ENCODE measurements at places on chromosomes 13 and 19.
A peak's percentile ranks its signal among the peaks of the same experiment; 100 is the strongest.

DNA sequence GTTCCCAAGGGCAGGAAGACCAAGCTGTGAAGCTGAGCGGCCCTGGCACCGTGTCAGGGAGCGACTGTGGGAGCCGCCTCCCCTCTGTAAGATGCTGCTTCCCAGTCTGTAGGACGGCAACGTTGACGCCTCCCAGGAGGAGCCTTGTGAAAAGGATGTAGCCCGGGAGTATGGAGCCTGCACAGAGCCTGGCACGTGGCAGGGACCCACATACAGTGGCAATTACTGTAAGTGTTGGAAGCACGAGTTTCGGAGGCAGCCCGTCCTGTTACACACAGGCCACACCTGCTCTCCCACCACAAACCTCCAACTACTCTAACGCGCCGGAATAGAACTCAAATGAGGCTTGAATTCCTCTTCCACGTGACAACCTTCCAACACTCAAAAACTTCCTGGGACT lies 6.6 kb downstream of the RAB20 start:
- DNase-seq = no peak

GRCh38 chr13:106038752-106039151 lies 496.7 kb downstream of the EFNB2 start:
- DNase-seq = no peak

- DNase-seq = no peak
Observed at GRCh38 chr13:35694549-35695447, 218.3 kb upstream of the MAB21L1 start.

- peak; percentile 5 for DNase-seq
Observed at GRCh38 chr13:113562844-113563243, 21.7 kb upstream of the TFDP1 start.

GRCh38 chr13:49567491-49567890 lies 17.9 kb downstream of the RCBTB1 start:
- no peak for DNase-seq

DNA sequence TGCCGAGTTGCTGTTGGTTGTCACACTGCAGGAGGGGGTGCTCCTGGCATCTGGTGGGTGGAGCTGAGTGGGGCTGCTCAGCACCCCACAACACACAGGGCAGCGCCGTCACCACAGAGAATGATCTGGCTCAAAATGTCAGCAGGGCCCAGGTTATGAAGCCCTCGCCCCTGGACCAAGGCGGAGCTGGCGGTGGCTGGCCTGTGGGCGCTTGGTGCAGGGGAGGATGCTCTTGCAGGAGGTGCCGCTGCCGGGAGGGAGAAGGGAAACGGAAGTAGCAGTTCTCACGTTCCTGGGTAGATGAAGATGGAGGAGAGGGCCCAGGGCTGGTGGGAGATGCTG lies 14.2 kb upstream of the LENG8 start:
- no peak for DNase-seq

DNA sequence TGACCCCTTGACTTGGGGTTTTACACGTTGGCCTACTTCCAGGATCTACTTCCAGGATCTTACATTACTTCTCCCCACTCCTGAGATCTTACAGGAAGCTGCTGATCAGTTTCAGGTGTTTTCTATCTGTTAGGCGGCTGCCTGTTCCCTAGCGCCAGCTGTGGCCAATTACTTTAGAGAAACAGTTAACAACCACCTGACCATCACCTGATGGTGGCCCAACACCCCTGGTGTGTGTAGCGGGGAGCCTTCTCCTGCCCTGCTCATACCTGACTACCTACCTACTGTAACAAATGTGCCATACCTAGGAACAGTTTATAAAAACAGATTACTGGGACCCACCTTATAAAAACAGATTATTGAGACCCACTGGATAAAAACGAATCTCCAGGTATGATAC lies 2.8 kb upstream of the POP4 start:
- no peak for DNase-seq

DNA sequence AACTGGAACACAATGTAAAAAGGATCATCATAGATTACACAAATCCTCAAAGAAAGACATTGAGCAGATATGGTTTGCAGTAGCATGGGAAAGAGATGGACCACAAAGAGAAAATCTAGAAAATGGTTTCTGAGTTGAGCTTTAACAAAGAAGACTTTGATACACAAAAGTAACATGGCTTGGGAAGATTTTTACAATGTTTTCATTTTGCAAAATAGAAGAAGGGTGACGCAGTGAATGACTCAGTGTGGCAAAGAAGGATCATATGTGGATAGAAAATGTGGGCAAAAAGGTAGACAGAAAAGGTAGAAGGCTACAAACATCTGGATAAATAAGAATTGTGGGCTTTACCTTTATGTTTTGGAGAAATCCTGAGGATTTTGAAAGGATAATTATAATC lies 1220.5 kb downstream of the PCDH17 start:
- DNase-seq = no peak

DNA sequence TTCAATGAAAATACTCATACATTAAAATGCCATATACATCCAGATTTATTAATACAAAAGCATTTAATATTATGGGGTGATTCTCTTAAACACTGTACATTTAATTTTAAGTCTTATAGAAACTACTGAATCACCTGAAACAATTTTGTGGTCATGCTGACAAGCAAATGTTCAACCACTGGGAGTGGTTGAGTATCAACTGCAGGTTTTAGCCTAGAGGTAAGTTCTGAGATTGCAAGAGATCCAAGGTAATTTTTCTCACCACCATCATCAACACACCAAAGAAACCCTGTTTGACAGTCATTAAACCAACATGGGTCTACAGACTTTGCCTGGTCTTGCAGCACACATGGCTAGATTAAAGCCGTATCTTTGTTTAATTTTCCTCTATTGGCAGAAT lies 196.3 kb downstream of the LHFPL6 start:
- no peak for DNase-seq

GRCh38 chr19:45154064-45154827 lies 6.5 kb downstream of the NKPD1 start:
- DNase-seq = no peak

Measured in stimulated activated CD4-positive, alpha-beta T cell treated with anti-CD3 and anti-CD28 coated beads, Interleukin-2, amount 100 ng/mL, for 24 hours (primary cell).